Suppressor macrophage treated with lipopolysaccharide for 1 hour (primary cell): ENCODE measurements at places on chromosomes 13 and 19.

DNA sequence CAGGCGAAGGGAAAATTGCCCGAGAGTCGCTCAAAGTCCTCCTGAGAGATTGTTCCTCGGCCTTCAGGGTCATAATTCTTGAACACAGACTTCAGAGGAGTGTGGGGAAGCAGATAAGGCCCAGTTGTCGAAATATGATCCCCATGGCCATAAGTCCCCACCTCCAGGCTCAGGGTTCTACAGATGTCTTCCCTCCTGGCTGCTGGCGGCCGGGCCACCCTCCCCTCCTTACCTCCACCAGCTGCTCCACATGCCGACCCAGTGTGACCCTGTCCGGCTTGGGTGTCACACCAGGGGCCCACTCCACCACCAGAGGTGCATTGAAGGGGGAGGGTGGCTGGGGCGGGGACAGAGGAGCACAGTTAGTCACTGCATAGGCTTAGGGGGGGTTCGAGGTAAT lies 10.1 kb downstream of the FAM98C start:
- DNase-seq: no peak

- DNase-seq: no peak
Observed at GRCh38 chr13:79491715-79492114, 10.8 kb downstream of the NDFIP2 start.

DNA sequence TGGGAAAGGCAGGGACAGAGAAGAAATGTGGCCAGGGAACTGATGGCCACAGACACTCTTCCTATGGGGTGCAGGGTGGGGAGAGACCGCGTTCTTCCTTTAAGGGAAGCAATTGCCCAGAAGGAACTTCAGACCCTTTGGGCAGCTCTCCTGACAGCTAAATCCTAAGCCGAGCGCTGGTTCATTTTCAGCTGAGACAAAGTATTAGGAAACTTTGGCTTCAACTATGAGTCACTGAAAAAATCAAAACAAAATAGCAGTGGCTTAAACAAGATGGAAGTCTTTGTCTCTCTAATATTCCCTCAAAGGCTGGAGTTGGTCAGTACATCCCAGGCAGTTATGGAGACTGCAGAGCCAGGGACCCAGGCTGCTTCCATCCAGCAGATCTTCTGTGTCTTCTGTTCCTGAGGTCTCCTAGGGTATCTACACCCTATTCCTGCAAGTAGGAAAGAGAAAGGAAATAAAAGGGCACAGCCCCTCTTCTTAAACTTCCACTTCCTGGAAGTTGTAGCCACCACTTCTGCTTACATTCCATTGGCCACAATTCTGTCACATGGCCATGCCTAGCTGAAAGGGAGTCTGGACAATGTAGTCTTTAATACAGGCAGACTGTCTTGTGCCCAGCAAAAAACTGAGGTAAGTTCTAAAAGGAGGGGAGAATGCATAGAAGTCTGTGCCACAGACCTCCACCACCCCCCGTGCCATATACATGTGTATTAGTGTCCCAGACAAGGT lies 163.5 kb downstream of the KATNAL1 start:
- DNase-seq: no peak

DNA sequence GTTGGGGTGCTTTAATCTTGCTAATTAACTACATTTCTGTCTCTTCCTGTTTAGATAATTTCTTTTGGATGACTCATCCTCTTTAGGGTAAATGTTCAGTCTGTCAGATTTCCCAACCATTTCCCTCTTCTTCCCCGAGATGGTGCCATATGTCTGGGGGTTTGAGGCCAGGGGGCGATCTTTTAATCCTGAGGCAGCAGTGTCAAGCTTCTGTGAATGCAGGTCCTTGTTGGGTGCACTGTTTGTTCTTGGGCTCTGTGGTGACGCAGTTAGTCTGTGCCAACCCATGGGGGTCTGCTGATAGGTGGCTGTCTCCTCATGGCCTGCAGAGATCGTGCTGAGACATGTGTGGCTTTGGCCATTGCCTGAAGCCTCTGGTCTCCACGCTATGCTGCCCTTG lies 420.4 kb downstream of the NDFIP2 start:
- DNase-seq: peak; percentile 47

GRCh38 chr19:48249502-48250014 lies 6.2 kb downstream of the CARD8 start:
- peak; percentile 95 for DNase-seq

DNA sequence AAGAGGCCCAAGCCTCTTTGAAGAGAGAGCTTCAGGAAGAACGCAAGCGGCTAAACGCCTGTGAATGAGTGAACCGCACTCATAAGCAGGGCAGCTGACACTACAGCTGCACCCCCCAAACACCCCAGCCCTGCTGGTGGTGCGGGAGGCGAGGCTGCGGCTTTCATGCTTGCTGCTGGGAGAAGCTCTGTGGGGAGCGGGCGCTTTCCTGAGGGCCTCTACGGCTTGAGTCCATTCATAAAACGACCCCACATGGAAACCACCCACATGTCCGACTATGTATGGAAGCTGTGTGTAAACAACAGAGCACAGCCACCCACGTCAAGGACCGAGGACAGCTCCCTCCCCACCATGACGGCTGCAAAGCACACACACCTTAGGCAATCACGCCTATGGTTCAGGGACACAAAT lies 5.5 kb downstream of the AP3D1 start:
- DNase-seq: no peak

DNA sequence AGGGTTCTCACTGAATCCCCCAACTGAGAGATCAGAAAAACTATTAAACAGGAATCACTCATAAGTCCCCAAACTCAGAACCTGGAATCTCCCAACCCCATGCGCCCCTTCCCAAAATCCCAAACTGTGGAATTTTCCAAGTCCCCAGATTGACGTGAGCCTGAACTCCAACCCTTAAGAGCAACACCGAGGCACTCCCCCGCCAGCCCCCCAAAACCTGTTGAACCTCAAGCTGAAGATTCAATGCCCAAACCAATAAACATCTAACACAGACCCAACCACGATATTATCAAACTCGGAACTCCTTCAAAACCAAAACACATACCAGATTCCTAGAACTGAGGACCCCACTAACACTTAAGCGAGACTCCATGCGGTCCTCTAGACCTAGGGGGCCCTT lies 599 bp downstream of the IZUMO1 start:
- DNase-seq: no peak

DNA sequence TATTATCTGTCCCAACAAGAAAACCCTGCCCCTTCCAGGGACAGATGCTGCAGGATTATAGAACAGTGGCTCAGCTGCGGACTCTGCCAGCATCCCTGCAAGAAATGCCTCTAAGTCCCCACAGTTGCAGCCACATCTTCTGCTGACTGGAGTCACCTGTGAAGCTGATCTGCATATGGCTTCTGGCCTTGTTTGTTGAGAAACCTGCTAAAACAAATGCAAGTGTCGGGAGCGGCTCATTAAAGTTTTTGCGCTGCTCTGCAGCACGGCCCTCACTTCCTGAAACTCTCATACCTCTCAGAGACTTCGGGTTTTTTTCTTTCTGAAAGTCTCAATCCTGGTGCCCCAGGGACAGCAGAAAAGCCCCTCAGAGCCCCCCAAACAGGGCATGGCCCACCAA lies 725.0 kb downstream of the UQCRFS1 start:
- no peak for DNase-seq

- DNase-seq: peak; percentile 71
Observed at GRCh38 chr13:28743020-28743419, 24.2 kb upstream of the SLC46A3 start.

GRCh38 chr19:50266896-50267295 lies 62.3 kb downstream of the KCNC3 start:
- DNase-seq: no peak

GRCh38 chr19:18698321-18699167 lies 15.1 kb downstream of the CRTC1 start:
- no peak for DNase-seq

- no peak for DNase-seq
Observed at GRCh38 chr19:33724721-33725060, 72.0 kb upstream of the KCTD15 start.

DNA sequence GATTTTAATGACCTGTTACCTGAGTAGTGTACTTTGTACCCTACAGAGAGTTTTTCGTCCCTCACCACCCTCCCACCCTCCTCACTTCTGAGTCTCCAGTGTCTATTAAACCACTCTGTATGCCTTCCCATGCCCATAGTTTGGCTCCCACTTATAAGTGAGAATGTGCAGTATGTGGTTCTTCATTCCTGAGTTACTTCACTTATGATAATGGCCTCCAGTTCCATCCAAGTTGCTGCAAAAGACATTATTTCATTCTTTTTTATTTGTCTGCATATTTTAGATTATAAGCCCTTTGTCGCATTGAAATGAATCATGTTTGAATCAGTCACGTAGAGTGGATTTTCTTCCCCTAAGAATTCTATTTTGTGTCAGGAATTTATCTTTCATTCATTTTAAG lies 12.2 kb upstream of the HTR2A start:
- DNase-seq: no peak

GRCh38 chr13:29441306-29441705 lies 154.2 kb downstream of the SLC7A1 start:
- no peak for DNase-seq

- no peak for DNase-seq
Observed at GRCh38 chr13:36555151-36555986, 118.5 kb upstream of the SERTM1 start.

DNA sequence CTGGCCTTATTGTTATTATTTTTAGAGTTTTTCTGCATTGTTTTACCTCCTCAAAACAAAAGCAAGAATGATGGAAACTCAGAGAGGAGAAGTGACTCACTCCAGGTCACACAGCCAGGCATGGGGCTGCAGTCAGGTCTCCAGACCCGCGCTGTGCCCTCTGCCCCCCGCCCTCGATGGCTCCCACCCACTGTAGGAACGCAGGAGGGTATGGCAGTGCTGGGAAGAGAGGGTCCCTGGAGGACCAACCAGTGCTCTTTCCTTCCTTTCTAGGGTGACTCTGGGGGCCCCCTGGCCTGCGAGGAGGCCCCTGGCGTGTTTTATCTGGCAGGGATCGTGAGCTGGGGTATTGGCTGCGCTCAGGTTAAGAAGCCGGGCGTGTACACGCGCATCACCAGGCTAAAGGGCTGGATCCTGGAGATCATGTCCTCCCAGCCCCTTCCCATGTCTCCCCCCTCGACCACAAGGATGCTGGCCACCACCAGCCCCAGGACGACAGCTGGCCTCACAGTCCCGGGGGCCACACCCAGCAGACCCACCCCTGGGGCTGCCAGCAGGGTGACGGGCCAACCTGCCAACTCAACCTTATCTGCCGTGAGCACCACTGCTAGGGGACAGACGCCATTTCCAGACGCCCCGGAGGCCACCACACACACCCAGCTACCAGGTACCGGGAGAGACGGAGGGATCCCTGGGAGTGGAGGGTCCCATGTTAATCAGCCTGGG lies 5.6 kb downstream of the TIMM13 start:
- no peak for DNase-seq

DNA sequence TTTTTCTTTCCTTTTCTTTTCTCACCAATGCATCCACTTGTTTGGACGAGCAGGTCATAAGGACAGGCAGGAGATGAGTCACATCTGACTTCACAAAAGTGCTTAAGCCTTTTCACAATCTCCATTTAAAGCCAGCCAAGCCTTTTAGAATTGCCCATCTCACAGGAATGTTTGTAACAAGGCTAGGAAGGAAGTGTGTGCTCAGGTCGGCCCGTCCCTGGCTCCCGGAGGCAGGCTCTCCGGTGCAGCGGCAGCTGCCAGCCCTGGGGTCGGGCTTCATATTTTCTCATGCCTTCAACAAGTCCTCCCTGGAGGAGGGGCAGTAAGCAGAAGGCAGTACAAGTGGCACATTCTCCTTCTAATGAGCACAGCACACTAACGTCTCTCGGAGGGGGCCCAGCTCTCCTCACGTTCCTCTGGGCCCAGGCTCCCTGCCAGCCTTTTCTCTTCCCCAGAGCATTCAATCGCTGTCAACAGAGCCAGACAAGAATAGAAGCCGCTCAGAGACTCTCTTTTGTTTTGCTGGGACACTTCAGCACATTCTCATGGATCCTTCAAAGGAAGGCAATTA lies 180.5 kb downstream of the COL4A1 start:
- DNase-seq: peak; percentile 78

DNA sequence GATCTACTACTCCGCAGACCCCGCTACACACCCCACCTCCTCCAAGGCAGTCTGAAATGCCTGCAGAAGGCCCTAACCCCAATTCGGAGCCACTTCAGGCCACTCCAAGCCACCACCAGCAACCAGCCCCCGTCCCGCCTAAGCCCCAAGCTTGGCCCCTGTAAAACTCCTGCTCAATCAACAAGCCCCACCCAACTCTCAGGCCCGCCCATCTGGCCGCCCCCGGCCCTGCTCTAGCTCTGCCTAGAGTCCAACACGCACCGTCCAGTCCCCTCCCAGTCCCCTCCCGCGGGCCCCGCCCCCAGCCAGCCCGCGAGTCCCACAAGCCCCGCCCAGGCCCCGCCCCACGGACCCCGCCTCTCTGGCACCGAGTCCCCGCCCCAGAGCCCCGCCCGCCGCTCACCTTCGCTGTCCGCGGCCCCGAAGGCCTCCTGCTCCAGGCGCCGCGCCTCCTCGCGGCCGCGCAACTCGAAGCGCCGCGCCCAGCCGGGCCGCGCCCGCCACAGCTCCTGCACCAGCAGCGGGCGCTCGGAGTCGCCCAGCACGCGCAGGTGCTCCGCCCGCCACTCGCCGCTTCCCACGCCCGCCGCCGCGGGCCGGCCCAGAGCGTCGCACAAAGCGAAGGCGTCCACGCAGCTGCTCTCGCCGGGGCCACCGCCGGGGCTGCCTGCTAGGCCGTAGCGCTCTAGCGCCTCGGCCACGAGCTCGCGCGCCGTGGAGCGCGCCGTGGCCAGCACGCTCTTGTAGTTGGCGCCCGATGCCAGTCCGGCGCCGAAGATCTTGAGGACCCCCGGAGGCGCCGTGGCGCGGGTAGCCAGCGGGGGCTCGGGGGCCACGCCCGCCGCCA lies 1.6 kb downstream of the RASIP1 start:
- peak; percentile 85 for DNase-seq

GRCh38 chr19:13597640-13598039 lies 91.4 kb upstream of the CACNA1A start:
- peak; percentile 79 for DNase-seq

DNA sequence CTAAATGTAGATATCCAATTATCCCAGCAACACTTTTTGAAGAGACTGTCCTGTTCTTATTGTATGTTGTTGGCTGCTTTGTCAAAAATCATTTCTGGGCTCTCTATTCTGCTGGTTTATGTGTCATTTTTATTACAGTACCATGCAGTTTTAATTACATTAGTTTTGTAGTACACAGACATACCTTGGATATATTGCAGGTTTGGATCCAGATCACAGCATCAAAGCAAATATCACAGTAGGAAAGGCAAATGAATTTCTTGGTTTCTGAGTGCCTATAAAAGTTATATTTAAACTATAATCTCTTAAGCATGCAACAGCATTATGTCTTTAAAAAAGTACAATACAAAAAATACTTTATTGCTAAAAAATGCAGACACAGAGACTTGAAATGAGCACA lies 564.2 kb upstream of the MIR17HG start:
- no peak for DNase-seq

- no peak for DNase-seq
Observed at GRCh38 chr13:65453982-65454381, 1776.2 kb downstream of the PCDH9 start.
